ENCODE measurements at places on chromosomes 3 and 15. TPM values are rescaled to one million over a fixed set of nuclear protein-coding genes. Genes with fewer than 3 reads are reported as not detected.

Gene COMMD4
- polyA plus RNA-seq: 254 TPM

Gene GNAI2
- 133 TPM for polyA plus RNA-seq

Gene SEMA7A
- 3.9 TPM for polyA plus RNA-seq

Gene GOLGA8S
- polyA plus RNA-seq: 0.08 TPM

Gene TP63
- 0.13 TPM for polyA plus RNA-seq

Gene GOLGA6B
- polyA plus RNA-seq: not detected

Gene MAPKBP1
- polyA plus RNA-seq: 13.0 TPM

Gene WDR49
- not detected for polyA plus RNA-seq

Gene SPTSSB
- polyA plus RNA-seq: not detected

Gene SLC12A8
- polyA plus RNA-seq: 1.9 TPM

Gene THOC7
- polyA plus RNA-seq: 142 TPM

Gene LCTL
- polyA plus RNA-seq: 0.03 TPM

Gene GPR149
- not detected for polyA plus RNA-seq

Gene PLXNB1
- polyA plus RNA-seq: 45.6 TPM

Gene SKOR1
- polyA plus RNA-seq: 1.0 TPM

Gene ONECUT1
- polyA plus RNA-seq: not detected

Gene GHSR
- polyA plus RNA-seq: 0.24 TPM
